ENCODE measurements at places on chromosomes 2 and 18. TPM values are rescaled to one million over a fixed set of nuclear protein-coding genes. Genes with fewer than 3 reads are reported as not detected.

GRCh38 chr2:26651799-26652198 is 10.6 kb upstream of the CIB4 start:
- DNase-seq, result no peak

- no peak for DNase-seq
These were observed 303.5 kb upstream of the ZNF804A start for GRCh38 chr2:184294831-184295230.

- no peak for DNase-seq
These were observed 1.2 kb downstream of the MAL start for GRCh38 chr2:95026471-95027368.

Gene TPO
- not detected for total RNA-seq
